ENCODE measurements at places on chromosomes 13 and 19.

GRCh38 chr13:99990126-99990977 lies 8.8 kb downstream of the ZIC2 start:
- no peak for DNase-seq

DNA sequence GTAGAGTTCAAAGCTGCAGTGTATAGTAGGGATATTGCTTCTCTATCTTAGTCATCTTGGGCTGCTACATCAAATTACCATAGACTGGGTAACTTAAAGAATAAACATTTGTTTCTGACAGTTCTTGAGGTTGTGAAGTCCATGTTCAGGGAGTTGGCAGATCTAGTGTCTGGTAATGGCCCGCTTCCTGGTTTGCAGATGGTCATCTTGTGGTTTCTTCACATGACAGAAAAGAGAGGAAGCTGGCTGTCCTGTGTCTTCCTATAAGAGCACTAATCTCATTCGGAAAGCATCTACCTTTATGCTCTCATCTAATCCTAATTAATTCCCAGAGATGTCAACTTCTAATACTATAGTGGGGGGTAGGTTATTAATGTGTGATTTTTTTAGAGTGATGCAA lies 6.2 kb downstream of the ZNF763 start:
- DNase-seq = no peak

- no peak for DNase-seq
Observed at GRCh38 chr13:33758113-33758512, 59.8 kb upstream of the RFC3 start.

DNA sequence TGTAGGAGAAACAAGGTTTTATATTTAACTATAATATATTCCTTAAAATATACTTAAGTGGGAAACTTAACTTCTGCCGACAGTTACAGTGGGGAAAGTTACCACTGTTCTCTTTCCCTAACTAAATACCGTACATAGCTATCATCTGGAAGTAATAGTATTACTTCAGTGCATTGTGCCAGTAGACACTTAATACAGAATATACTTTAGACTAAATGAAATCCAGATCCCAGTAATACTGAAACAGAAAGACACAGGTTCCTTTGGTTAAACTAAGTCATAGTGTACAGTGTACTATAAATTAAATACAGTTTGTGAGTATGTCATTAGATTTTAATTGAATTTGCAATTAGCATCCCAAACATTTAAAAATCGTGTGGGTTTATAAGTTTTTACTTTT lies 107.5 kb downstream of the PCCA start:
- DNase-seq = no peak

- DNase-seq = no peak
Observed at GRCh38 chr13:111139873-111140561, 24.9 kb downstream of the ARHGEF7 start.

DNA sequence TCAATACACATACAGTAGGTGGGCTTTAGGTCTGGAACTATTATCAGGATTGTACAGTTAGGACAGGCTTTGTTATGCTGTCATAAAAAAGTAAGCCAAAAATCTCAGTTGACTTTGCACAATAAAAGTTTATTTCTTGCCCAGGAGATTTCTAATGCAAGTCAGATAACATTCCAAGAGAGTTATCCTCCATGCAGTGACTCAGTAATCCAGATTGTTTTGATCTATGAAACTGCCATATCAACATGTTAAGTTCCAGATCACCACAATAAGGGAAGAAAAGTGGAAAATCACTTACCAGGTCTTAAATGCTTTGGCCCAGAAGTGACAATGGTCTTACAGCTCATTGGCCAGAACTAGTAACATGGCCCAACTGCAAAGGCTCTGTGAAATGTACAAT lies 636.2 kb upstream of the KLF12 start:
- no peak for DNase-seq

Measured in kidney epithelial cell (primary cell).